ENCODE measurements at places on chromosomes 11 and 22. TPM values are rescaled to one million over a fixed set of nuclear protein-coding genes. Genes with fewer than 3 reads are reported as not detected.
A peak's percentile ranks its signal among the peaks of the same experiment; 100 is the strongest.

The RTN4R gene
- 2.6 TPM for total RNA-seq

GRCh38 chr11:76744186-76745043 lies 38.7 kb upstream of the TSKU start:
- ATAC-seq: no peak

GRCh38 chr11:33928564-33928963 lies 36.7 kb upstream of the LMO2 start:
- no peak for ATAC-seq

DNA sequence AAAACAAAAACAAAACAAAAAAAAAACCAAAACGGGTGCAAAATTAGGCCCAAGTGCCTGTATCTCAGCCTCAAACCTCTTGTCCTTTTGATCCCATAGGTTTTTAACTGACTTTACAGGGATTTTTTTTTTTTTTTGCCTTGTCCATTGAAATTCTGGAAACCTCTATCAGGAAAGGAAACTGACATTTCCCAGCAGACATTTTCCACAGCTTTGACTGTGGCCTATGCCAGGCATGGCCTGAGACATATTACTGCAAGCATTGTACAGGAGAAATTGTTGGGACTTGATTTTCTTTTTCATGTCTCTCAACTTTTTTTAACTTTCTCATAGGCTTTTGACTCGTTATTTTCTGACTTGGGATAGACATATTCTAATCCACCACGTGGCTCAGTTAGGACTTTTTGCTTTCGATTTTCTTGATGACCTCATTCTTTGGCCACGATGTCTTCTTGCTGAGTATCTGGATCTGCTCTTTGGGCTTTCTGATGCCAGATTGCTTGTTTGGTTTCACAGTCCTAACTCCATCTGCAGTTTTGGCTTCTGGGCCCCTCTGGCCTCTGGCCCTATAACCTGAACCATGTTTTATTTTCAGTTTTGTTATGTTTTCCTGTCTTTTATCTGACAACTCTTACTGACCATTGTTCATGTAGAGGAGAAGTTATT lies 336.1 kb upstream of the C11orf87 start:
- ATAC-seq: no peak

The OSM gene
- total RNA-seq: 88.6 TPM

The HEPHL1 gene
- total RNA-seq: not detected

DNA sequence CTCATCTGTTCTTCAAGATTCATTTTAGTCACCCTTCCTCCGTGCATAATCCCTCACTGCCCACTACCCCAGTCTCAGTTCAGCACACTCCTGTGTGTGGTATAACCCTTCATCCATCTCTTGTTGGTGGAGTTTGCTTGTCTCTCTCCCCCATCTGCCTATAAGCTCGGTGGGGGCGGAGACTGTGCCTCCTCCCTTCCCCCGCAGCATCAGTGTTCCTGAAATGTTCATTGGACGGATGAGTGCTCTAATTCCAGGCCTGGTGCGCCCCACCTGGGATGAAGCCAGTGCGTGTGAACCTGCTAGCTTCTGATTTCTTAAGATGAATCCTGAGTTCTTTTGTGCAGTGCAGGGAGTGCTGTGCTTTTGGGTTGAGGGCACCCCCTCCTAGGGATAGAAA lies 100.0 kb downstream of the GRIK4 start:
- no peak for ATAC-seq

- no peak for ATAC-seq
Observed at GRCh38 chr11:126186025-126186698, 25.3 kb downstream of the RPUSD4 start.

The NEFH gene
- 1.3 TPM for total RNA-seq

DNA sequence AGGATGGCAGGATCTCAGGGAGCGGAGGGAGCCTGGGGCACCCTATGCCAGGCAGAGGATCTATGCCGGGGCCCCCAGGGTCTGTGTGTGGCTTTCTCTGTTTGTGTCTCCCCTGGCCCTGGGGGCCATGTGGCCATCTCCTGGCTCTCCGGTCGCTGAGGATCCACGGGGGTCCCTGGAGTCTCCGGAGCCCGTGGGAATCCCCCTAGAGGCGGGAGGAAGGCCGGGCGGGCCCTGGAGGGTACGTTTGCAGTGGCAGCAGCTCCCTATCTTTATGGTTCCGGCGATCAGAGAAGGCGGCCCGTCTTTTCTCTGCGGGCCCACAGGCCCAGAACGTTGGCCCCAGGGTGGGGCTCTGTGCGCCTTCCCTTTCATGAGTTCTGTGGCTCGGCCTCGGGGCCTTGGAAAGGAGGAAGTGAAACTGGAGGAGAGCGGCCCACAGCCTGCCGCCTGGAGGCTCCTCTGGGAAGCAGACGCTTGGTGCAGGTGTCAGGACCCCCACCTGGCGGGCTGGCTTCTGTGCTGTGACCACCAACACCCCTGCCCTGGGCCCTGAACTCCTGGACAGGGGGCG lies 82.1 kb downstream of the KCNQ1 start:
- ATAC-seq: peak; percentile 44

DNA sequence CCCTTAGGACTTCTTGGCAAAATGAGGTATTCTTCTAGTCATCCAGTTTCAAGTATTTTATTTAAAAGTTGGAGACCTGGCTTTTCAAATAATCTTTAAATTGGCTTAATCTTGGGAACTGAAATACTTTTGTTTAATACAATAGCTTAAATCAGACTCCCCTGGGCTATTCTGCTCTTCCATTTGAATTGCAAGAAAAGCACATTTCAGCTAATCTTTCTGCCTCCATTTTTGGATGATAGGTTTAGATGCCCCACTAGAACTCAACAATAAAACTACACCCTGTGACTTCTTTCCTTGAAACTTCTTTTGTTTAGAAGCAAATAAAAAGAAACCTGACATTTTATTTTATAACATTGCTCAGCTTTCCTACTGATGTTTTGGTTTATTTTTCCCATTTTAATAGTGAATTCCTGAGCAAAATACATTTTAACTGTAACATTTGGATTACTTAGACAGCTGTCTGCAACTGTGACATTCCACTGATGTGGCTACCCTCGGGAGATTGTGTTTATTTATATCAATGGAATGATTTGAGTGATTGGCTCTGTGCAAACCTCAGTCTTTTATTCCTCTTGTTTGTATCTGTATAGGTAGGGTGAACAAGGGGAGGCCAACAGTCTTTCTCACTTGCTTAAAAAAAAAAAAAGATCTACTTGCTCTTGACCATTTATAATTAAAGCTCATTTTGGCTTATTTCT lies 1045.8 kb upstream of the CNTN5 start:
- no peak for ATAC-seq

GRCh38 chr11:68812526-68812925 lies 29.2 kb downstream of the CPT1A start:
- ATAC-seq: no peak

DNA sequence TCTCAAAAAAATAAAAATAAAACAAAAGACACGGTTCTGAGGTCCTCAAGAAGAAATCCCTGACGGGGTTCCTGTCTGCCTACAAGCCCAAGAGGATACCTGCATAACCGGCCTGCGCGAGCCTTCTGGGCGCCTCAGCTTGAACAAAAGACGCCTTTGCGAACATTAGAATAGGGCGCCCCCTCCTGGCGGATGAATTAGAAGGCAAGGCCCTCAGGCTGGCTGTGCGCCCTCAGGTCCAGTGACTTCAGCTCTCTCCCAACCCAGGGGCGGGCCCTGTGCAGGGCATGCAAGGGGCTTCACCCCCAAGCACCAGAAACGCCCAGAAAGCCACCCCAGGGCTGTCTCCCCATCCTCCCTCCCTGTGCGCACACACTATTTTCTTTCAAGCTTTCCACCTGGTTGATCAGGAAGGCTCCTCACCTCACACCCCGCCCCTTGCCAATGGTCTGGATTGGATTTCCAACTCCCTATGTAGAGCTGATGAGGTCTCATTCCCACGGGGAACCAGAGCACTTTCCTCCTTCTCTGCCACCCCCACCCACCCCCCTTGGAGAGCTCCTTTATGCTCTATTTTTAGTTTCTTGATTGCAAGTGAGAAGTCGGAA lies 273.3 kb downstream of the BUD13 start:
- peak; percentile 29 for ATAC-seq

DNA sequence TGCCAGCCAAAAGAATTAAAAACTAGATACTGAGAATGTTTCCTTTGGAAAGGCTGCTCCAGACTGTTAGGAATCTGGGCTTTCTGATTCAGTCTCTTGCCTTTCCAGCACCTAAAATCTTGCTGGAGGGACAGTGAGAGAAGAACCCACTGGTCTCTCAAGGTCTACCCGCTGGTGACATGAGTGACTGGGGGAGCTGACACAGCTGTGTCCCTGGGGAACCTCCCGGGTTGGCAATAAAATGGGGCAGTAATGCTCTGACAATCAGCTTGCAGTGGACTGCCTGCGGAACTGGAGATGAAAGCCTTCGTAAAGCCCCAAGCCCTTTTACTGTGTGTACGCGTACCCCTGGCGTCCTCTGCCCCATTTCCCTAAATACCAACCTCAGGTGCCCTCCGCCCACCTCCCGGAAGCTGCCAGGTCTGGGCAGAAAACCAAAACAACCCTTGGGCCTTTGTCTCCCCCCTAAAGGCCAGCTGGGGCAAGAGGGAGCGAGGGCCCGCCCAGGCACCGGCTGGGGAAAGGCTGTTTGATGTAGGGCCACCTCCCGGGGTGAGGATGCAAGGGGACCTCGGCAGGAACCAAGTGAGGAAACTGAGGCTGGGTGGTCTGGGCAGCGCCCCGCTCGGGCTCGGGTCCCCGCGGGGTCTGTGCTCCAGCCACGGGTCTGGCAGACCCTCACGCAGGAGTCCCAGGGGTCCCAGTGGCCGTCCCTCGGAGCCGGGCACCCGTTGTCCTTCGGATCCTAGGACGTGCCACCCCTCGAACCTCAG lies 741 bp downstream of the CARS1 start:
- peak; percentile 11 for ATAC-seq

DNA sequence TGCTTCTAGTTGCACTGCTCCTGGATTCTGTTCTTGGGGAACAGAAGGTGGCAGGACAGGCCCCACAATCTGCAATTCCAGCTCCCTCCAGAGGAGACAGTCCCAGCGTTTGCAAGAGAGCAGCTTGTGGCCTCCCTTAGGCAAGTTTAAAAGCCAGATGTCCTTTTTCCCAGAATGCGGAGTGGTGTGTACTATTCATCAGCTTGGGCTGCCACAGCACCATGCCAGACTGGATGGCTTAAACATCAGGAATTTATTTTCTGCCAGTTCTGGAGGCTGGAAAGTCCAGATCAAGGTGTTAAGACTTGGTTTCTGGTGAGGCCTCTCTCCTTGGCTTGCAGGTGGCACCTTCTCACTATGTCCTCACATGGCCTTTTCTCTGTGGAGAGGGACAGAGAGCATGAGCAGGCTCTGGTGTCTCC lies 11.7 kb downstream of the MIAT start:
- ATAC-seq: no peak

DNA sequence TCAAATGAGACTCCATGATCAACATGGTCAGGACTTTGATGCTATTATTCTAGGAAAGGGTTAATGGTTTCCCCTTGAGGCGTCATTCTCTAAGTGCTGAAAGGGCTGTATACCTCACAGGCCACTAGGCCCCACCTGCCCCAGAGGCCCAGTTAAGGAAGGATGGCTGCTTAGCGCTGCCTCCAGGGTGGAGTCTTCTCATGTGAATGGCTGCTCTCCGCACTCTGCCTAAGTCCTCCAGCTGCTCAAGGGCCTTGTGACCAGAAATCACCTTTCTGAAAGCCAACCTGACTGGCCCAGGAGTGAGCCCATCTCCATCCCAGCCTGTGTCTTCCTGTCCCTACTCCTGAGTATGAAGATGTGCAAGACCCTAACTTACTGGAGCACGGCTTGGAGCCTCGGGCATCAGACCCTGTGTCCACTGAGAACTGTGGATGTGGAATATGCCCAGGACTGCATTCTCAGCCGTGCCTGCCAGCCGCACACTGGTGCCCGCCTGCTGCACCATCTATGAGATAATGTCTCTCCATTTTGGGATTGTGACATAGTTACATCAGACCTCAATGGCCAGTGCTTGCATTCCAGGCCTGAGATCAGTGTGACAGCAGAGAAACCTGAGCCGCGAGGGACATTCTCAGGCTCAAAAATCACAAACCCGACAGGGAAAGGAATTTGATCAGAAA lies 51.0 kb downstream of the SNX19 start:
- no peak for ATAC-seq

GRCh38 chr11:20247591-20248007 lies 87.3 kb upstream of the DBX1 start:
- no peak for ATAC-seq

The PGA5 gene
- total RNA-seq: not detected

- no peak for ATAC-seq
Observed at GRCh38 chr22:22893891-22894739, 6.5 kb downstream of the IGLL5 start.

The LRRC56 gene
- 4.4 TPM for total RNA-seq

- ATAC-seq: no peak
Observed at GRCh38 chr11:43377389-43377788, 18.7 kb downstream of the TTC17 start.

Measured in activated T-helper 17 cell treated with anti-CD3 and anti-CD28 coated beads, Interleukin-2, amount 50 U/mL, for 72 hours (primary cell).